ENCODE measurements at places on chromosomes 4 and X.

- DNase-seq, result no peak
Observed at GRCh38 chrX:46571423-46572339, 1.9 kb upstream of the CHST7 start.

GRCh38 chrX:20547611-20548051, 280.9 kb upstream of the RPS6KA3 start:
- DNase-seq, result no peak

DNA sequence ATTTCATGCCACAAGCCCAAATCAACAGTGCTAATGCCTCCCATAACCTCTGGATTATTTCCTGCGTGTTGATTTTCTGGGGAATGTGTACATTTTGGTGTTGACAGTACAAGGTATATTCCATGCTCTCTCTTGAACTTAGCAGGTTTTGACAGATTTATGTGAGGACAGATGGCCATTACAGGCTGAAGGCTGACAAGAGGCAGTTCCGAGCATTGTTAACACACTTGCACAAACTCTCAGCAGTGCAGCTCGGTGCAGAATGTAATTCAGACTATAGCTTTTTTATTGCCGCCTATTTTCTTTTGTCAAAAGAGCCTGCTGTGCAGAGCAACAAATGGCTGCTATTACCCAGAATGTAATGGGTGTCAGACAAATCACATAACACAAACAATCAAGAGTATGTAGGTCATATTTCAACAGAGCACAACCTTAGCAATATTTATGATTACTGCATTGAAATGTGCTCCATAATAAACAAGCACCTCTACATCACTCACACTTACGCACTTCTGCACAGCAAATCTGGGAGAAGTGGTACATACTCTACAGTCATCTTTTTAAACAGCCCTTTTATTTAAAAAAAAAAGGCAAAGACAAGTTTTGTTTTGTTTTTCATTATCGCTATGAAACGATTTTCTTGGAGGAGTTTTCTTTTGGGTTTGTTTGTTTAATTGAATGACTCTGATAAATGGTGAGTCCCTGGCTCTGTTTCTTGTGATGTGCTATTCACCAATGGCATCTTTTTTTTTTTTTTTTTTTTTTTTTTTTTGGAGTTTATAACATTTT, 71.6 kb downstream of the PPARGC1A start:
- no peak for DNase-seq

- DNase-seq, result no peak
Observed at GRCh38 chrX:119429471-119429870, 30.3 kb downstream of the SLC25A43 start.

DNA sequence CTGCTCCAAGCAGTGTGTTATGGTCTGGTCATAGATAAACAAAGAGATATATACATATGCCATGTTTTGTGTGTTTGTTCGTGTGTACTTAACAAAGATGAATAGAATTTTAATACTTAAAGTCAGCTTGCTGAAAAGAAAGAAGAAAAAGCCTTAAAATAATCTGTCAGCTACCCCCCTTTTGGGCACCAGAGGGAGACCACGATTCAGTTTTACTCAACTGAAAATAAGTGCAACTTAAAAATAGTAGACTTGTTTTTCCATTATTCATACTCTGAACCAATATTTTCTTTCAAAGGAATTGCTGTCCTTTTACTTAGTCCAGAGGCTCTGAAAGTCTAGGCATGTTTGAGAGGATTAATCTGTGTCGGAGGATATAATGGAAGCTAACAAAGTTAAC, 181.7 kb upstream of the AGTR2 start:
- DNase-seq, result no peak

- no peak for DNase-seq
Observed at GRCh38 chrX:45508454-45508853, 307.8 kb upstream of the DIPK2B start.

GRCh38 chr4:156503119-156503518, 468.5 kb downstream of the PDGFC start:
- DNase-seq, result no peak

DNA sequence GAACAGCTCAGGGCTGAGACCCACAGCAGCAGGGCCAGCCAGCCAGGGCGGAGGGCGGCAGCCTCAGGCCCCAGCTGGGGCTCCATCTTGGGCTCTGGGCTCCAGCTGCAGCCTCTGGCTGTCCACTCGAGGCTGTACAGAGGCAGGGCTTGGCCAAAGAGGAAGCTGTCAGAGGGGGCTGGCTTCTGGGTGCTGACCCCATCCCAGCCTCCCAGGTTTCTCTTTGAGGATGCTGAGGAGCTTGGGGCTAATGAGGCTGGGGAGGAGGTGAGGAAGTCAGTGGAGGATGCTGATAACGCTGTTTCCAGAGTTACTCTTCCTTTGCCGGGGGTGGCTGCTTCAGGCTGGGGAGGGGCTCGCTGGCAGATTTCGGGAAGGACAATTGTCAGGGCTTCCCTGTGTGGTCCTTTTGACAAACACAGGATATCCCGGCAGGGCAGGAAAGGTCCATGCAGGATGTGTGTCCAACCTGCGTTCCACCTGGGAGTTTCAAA, at the start of gene DIPK2B:
Gene DIPK2B (minus strand): TSS at position 136 of the 494 bp plus-strand sequence. CDS start 50 bp downstream, at position 86.
- DNase-seq, result no peak

DNA sequence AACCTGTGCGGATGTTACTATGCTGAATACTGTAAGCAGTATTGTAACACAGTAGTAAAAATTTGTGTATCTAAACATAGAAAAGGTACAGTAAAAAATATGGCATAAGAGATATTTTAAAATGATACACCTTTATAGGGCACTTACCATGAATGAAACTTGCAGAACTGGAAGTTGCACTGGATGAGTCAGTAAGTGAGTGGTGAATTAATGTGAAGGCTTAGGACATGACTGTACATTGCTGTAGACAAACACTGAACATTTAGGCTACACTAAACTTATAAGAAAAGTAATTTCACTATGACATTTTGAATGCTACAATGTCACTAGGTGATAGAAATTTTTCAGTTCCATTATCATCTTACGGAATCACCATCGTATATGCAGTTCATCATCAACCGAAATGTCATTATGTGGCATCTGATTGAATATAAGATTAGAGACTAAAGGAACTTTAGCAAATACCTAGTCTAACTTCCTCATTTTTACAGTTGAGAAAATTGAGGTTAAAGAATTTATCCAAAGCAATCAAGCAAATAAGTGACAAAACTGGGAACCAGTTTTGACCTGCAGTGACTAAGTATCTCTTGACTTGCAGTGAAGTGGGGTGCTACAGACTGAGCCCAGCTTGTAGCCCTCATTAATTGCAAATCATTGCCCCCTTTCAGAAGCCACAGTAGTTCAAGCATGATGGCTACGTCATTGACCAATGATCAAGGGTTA, 55.3 kb downstream of the EGF start:
- DNase-seq, result no peak

DNA sequence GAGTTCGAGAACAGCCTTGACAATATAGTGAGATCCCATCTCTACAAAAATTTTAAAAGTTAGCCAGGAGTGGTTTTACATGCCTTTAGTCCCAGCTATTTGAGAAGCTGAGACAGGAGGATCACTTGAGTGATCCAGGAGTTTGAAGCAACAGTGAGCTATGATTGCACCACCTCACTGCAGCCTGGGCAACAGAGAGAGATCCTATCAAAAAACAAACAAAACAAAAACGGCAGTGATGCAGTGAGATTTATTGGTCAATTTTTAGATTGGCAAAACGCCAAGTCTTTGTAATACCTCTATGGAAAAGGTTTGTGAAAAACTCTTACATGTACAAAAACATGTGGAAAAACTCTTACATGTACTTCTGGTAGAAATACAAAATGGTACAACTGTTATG, 91.3 kb downstream of the PTPN13 start:
- no peak for DNase-seq

DNA sequence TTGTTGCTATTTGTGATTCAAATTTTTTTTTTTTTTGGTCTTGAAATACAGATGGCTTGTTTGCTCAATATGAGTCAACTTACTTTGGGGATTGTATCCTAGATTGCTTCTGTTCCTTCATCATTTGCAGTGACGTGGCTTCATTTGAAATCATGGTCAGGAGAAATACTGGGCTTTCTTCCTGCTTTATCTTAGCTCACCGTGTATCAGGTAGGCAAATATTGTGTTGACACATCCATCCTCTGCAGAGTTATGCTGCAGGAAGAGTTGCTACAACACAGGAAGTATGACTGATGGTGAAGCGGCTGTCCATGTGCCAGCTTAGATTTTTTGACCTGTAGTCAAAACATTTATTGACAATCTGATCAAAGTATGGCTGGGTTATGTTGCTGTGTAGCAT, 232.2 kb downstream of the C4orf33 start:
- no peak for DNase-seq

DNA sequence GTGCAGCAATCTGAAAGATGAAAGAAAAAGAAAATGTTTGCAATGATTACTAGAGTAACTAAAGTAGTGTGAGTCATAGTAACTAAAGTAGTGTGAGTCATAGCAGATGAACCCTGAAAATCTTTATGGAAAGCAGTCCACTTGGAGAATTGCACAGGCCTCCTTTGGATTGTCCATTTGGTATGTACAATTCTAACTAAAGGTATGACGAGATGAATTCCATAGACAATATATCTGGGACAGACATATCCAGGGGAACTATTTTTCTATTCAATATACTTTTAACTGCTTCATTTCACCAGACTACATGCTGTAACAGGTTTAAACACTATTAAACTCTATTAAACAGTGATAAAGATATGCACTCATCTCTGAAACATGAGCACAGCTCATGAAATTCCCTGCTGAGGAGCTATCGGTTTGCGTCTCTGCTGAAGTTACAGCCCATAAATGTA, 798.7 kb downstream of the PCDH7 start:
- DNase-seq, result no peak

DNA sequence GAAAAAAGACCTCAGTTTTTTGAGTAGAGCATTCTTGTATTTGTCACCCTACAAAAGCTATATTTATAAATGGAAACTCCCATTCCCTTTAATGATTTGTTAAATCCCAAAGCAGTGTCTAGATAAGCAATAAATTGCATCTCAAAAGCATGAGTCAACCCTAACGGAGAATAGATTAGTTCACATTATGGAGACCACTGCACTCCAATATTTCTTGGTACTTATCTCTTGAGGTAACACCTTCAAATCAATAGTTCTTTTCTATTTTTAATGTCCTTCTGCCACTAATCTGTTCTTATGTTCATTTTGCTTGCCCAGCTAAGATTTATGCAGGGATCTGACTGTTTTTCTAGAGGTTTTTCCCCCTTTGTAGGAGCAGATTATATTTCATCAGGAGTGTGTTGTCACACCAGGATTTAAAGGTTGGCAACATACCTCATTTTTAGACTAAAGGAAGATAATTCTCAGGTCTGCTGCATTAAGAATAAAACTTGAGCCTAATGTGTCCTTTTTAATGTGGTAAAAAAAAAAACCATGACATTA, 91.4 kb upstream of the ADGRG2 start:
- DNase-seq, result no peak

- no peak for DNase-seq
Observed at GRCh38 chr4:120316416-120316815, 249.8 kb upstream of the MAD2L1 start.

DNA sequence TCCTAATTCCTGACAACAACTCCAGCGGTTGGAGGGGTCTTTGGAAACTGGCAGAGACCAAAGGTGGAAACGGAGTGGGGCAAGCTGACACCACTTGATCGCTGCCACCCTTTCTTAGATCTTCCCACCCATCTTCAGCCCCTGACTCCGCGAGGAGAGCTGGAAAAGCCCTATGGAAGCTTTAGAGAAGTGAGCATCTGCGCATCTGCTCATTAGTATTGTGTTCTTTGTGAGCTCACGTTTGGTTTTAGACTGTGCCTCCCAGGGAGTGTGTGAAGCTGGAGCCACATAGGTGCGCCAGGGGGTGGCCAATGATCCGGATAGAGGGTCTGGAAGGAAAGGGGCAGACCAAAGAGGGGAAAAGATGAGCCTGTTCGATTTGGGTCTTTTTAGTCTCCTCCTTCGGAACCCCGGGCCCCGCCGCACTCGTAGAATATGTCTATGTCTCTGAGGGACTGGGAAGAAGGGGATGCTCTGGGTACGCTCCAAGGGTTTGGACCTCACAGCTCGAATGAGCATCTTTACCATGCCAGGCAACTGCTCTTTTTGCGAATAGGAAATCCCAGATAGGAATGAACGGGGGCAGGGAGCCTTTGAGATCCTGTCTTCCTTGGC, 578 bp upstream of the DKK2 start:
- no peak for DNase-seq

- no peak for DNase-seq
Observed at GRCh38 chr4:133493776-133494175, 344.7 kb downstream of the PCDH10 start.

DNA sequence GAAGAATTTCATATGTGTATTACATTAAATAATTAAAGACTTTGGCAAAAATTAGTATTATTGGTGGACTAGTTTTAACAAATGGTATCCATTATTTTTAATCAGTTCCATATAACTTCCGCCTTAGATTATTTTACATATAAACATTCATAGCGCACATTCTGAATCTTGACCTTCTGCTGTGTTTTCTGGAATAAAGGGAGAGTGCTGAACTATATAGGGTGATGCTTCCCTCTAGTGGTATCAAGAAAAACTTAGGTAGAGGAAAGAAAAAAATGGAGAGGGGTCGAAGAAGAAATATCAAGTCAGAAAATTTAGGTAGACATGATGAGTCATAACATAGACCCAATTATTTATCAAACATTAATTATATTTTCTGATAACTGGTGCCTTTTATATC, 155.6 kb upstream of the PACRGL start:
- DNase-seq, result no peak

DNA sequence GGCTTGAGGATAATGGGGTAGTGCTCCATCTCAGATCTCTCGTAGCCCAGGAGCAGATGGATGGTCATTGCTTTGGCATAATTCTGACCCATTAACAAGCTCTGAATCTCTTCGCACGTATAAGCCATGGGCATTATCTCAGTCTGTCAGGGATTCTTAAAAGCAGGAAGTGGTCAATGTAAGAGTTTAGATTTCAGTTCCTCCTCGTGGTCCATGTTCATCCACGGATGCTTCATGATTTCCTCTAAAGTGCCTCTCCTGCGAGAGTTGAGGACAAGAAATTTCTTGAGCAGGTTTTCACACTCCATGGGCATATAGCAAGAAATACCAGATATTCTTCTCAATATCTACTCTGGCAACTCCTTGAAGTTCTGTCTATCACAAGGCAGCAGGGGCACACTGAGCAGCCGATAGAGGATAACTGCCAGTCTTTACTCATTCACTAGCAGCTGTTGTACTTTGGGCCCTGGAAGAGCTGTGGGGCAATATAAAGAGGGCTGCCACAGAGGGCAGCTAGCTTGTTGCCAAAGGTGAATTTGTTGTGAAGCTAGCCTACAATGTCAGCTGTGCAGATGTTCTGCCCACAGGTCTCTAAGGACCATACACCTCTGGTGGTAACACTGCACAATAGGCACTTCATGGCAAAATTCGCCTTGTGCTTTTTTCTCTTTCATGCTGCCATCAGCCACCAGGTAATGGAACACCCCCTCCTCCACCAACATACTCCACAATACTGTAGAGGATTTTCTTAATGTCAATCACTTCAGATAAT, 52.0 kb upstream of the WDR17 start:
- no peak for DNase-seq

DNA sequence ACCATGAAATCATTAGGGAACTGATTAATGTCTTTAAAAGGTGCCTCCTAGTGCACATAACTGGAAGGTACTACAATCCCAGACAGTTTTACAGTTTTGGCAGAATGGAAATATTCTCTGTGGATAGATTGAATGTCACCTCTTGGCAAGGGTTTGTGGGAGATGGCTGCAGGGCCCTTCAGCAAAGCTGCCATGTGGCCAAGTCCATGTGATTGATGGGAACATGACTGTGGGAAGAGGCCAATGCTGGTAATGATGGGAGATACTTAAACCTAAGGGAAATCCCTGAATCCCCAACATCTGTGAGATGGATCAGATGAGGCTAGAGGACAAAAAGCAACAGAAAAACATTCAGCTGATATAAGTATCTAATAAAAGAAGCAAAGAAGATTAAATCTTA, 493.7 kb downstream of the MAGEE1 start:
- no peak for DNase-seq

GRCh38 chrX:69614886-69615285, 1.0 kb upstream of the EDA start:
- no peak for DNase-seq

All from stimulated activated CD8-positive, alpha-beta memory T cell treated with anti-CD3 and anti-CD28 coated beads, Interleukin-4, amount 100 ng/mL, for 4 hours (primary cell).